ENCODE measurements at places on chromosomes 6 and 20. TPM values are rescaled to one million over a fixed set of nuclear protein-coding genes. Genes with fewer than 3 reads are reported as not detected.
A peak's percentile ranks its signal among the peaks of the same experiment; 100 is the strongest.

DNA sequence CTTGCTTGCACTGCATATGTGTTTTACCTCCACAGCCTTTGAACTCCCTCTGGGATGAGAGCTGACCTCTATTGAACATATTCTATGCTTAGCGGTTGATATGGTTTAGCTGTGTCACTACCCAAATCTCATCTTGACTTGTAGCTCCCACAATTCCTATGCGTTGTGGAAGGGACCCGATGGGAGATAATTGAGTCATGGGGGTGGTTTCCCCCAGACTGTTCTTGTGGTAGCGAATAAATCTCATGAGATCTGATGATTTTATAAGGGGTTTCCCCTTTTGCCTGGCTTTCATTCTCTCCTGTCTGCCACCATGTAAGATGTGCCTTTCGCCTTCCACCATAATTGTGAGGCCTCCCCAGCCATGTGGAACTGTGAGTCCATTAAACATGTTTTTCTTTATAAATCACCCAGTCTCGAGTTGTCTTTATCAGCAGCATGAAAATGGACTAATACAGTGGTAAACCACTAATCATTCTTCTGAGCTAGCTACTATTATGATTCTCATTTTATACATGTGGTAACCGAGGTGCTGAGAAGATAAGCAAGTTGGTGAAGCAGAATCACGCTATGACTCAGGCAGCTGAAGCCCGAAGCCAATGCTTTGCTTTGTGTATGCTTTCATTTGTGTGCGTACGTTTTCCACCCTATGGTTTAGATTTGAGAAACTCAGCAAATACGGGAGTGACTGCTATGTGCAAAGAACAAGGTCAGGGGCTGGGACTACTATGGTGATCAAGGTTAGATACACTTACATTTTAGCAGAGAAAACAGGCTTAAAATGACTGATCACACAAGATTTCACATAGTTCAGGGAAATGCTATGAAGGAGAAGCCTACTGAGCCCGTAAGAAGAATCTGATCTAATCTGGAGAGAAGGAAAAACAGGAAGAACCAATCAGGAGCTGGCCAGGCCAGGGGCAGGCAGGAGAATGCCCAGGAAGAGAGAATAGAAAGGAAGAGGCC is 363.5 kb downstream of the ESR1 start:
- no peaks in the 10 kb centered on the region for H3K27me3 ChIP-seq
- H3K4me1 ChIP-seq, result peaks cover 12% of the 10 kb centered on the region
- H3K27ac ChIP-seq, result no peak overlapping the region

DNA sequence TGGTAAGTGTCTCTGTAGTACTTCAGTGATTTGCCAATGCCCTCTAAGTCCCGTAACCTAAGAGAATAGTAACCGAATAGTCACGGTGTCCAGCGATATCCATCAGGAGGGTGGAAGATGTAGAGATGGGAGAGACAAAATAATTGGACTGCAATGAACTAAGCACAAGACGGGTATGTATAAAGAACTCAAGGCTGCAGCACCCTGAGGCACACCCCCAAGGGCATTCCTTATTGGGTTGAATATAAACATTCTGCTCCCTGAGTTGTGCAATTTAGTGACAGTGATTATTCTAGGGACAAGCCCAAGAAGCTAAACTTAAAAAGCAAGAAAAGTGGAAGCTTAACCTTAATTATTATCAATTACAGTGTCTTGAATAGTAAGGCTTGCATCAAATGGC is 14.6 kb downstream of the DST start:
- H3K27ac ChIP-seq, result no peak overlapping the region
- no peak for DNase-seq
- H3K36me3 ChIP-seq, result peaks cover 51% of the 10 kb centered on the region
- H3K4me3 ChIP-seq, result no peak overlapping the region
- no peaks in the 10 kb centered on the region for H3K4me1 ChIP-seq

DNA sequence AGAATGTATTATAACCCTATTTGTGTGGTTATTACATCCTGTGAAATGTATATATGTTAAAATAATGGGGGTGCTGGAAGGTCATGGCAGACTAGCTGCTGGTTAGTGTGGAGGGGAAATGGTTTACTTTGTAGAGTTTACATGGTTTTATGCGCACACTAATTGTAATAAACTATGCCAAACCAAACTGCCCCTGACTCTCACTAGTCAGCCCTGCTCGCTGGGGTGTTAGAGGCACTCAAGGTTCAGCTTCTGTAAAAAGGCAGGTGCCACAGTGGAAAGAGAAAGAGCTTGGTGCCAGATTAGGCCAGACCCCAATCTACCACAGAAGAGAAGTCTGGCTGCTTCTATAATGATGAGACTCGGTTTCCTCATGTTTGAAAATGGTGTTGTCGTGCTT is 52.7 kb downstream of the GOPC start:
- H3K27ac ChIP-seq, result peak overlapping the region; percentile 36
- 0 out of 2 replicates have a peak, but pooled peaks cover 8% of the 10 kb centered on the region for H3K36me3 ChIP-seq
- DNase-seq, result no peak
- no peaks in the 10 kb centered on the region for H3K27me3 ChIP-seq

DNA sequence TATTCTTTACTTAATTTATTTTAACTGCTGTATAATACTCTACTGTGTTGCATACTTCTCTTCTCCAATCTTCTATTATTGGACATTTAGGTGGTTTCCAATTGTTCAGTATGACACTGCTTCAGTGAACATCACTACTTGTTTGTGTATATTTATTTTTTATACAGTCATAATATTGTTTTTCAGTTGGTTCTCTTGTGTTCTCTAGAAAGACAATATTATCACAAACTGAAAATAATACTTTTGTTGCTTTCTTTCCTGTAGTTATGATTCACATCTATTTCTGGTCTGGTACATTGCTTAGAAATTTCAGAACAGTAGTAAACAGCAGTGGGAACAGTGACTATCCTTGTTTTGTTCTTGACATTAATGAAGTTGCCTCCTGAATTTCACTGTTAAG is 62.8 kb upstream of the GTSF1L start:
- no peak overlapping the region for H3K4me3 ChIP-seq
- no peak for DNase-seq
- H3K27me3 ChIP-seq, result no peaks in the 10 kb centered on the region
- no peaks in the 10 kb centered on the region for H3K4me1 ChIP-seq
- no peak overlapping the region for H3K27ac ChIP-seq
- no peaks in the 10 kb centered on the region for H3K36me3 ChIP-seq

DNA sequence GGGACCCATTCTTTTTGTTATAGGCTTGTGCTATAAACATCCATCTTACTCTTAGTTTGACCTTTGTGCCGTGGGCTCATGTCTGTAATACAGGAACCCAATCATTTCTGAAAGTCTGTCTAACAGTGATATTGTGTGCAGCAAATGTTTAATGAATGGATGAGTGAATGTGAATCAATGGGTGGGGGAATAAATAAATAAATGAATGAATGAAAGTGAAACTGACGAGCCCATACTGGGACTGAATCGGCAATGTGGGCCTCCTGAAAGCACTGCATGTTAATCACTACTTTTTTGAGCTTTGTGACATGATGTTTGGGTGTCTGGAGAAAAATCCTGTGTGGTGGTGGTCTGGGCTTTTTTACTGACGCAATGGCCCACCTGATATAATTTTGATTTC is 175.0 kb downstream of the GMPR start:
- no peak overlapping the region for H3K4me3 ChIP-seq
- no peaks in the 10 kb centered on the region for H3K27me3 ChIP-seq
- no peak for DNase-seq
- H3K36me3 ChIP-seq, result no peaks in the 10 kb centered on the region

DNA sequence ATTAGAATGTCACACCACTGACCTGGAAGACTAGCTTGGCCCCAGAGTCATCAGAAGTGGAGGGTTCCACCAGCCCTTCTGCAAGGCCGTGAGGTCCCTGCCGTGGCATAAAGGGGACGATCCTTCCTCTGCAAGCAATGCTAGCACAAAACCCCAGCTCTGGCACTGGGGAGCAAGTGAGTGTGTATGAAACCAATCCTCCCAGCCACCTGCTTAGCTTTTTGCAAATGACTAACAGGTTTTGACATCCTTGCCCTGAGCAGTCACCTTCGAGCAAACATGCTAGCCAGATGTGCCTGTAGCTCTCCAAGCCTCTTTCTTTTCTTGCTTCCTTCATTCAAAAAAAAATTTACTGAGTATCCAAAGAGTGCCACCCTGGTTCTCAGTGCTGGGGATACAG is 8.6 kb downstream of the SULF2 start:
- H3K4me3 ChIP-seq, result no peak overlapping the region
- H3K27ac ChIP-seq, result peak overlapping the region; percentile 30
- peaks cover 68% of the 10 kb centered on the region for H3K36me3 ChIP-seq
- peaks cover 31% of the 10 kb centered on the region for H3K4me1 ChIP-seq
- no peaks in the 10 kb centered on the region for H3K27me3 ChIP-seq

DNA sequence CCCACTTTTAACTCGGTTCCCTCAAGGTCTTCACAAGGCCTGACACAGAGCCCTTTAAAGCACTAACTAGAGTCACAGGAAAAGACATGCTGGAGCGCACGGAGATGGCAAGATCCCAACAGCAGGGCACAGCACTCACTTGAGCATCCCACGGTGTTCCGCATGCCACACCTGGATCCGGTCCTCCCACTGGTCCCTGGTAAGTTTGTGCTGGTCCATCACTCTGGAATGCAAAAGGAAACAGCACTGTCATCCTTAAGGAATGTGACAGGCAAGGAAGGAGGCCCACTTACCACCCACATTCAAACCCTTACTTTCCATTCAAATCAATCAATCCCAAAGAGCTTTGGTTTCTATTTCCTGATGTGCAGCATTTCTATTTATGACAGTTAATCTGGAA is 34.7 kb downstream of the EZR start:
- H3K27ac ChIP-seq, result peak overlapping the region; percentile 81
- peaks cover 95% of the 10 kb centered on the region for H3K36me3 ChIP-seq
- H3K27me3 ChIP-seq, result no peaks in the 10 kb centered on the region

DNA sequence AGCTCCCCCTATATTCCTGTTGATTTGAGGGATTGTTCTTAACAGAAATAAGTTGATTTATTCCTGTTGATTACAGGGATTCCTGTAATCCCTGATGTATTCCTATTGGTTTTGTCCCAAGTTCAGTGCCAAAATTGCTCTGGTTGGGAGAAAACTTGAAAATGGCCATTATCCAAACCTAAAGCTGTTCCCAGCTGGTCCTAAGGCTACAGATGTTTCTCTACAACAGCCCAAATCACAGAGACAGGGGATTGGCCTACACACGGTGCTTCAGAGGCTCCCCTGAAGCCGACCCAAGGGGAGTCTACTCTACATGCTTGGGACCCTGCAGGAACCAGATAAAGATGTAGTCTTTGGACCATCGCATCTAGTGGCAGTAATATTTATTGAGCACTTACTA is 99.0 kb upstream of the AKAP12 start:
- no peak overlapping the region for H3K27ac ChIP-seq
- no peak for DNase-seq
- no peaks in the 10 kb centered on the region for H3K4me1 ChIP-seq
- H3K27me3 ChIP-seq, result no peaks in the 10 kb centered on the region
- no peaks in the 10 kb centered on the region for H3K36me3 ChIP-seq

- peak; percentile 40 for DNase-seq
- H3K27ac ChIP-seq, result no peak overlapping the region
- no peak overlapping the region for H3K4me3 ChIP-seq
- no peaks in the 10 kb centered on the region for H3K4me1 ChIP-seq
- peaks cover 83% of the 10 kb centered on the region for H3K27me3 ChIP-seq
- no peaks in the 10 kb centered on the region for H3K36me3 ChIP-seq
These were observed 49.4 kb downstream of the ERMARD start for GRCh38 chr6:169800668-169801395.

DNA sequence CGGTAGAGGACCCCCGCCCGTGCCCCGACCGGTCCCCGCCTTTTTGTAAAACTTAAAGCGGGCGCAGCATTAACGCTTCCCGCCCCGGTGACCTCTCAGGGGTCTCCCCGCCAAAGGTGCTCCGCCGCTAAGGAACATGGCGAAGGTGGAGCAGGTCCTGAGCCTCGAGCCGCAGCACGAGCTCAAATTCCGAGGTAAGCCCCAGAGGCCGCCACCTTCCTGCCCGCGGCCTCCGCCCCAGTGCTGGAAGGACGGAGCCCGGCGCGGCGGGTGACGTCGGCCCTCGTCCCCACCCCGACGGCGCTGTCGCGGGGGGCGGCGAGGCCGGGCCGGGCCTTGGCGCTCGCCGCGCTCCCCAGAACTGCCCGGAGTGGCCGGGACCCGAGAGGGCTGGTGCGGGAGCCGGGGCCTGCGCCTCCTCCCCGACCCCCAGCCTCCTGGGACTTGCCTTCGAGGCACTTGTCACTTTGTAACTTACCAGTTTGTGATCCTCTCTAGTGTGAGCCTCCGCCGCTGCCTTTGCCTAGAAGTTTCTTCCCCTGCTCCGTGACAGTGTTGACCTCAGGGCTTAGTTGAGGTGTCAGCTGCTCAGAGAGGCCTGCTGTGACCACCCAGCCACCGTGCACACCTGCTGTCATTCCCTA is 417 bp downstream of the VAPB start:
- H3K4me3 ChIP-seq, result peak overlapping the region; percentile 61
- peaks cover 26% of the 10 kb centered on the region for H3K36me3 ChIP-seq
- peak; percentile 49 for DNase-seq
- peak overlapping the region; percentile 67 for H3K27ac ChIP-seq

DNA sequence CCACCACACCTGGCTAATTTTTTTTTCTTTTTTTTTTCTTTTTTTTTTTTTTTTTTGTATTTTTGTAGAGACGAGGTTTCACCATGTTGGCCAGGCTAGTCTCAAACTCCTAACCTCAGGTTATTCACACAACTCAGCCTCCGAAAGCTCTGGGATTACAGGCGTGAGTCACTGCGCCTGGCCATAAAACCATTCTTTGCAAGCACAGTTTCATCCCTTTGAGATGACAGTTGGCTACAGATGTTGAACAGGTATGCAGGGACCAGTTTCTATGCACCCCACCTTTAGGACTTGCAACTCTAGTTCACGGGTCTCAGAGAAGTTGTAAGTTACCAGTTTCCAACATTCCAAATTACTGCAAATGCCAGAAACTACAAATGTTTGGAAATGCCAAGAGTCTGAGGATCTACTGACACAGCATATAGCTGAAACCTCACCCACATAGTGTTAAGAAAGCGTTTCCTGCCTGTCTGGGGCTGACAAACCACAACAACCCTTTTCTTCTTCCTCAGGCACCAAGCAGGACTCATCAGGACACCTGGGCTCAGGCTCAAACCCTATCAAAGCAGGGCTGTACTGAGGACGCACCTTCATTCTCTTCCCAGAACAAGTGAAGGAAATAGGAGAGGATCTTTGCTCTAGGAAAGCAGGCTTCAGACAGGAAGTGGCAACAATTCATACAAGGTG is 22.9 kb downstream of the ARHGAP18 start:
- H3K36me3 ChIP-seq, result no peaks in the 10 kb centered on the region
- H3K27me3 ChIP-seq, result no peaks in the 10 kb centered on the region
- H3K4me3 ChIP-seq, result no peak overlapping the region
- H3K4me1 ChIP-seq, result peaks cover 22% of the 10 kb centered on the region

C20orf204 gene
- 3.8 TPM for total RNA-seq

DZANK1 gene
- total RNA-seq, result 4.4 TPM

GHRH gene
- not detected for total RNA-seq

OLIG3 gene
- not detected for total RNA-seq

SLC26A8 gene
- total RNA-seq, result not detected

SRSF12 gene
- not detected for total RNA-seq

Measured in PC-9 (cell line).